ENCODE measurements at places on chromosomes 6 and 20.

DNA sequence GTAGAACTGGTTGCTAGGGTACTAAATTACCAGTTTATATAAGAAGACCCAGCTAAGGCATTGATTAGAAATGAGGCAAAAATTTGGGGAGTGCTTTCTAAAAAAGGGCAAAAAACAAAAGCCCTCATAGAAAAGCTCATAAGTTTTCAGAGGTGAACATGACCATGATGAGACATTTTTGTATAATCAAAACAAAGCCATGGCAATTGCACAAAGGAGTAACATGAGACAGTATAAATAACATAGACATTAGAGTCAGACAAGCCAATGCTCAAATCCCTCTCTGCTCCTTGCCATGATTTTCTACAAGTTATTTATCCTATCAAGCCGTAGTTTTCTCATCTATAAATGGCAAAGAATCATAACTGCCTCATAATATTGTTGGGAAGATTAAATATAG lies 112.2 kb upstream of the ADTRP start:
- peak; percentile 13 for DNase-seq

- no peak for DNase-seq
Measured at GRCh38 chr6:118042855-118043254, 135.8 kb downstream of the SLC35F1 start.

DNA sequence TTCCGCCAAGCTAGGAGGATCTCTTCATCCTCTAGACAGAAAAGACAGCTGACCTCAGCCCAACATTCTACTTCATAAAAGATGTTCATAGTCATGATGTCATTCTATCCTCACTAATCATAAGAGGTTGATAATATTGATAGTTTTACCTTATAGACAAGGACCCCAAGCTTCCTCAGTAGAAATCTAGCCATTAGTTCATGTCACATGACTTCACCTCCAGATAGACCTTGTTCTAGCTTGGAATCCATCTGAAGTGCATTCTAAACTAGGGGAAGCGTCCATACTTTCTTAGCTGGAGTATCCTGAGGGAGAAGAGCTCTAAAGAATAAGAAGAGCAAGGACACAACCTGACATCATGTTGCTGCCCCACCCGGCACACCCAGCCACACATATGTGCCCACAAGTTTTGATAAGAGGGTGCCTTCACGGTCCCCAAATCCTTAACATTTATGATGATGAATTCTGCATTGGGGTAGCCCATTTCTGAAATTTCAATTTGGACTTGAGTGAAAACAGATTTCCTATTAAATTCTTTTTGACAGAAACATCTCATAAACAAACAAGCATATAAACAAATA lies 292.5 kb upstream of the STXBP5 start:
- no peak for DNase-seq

DNA sequence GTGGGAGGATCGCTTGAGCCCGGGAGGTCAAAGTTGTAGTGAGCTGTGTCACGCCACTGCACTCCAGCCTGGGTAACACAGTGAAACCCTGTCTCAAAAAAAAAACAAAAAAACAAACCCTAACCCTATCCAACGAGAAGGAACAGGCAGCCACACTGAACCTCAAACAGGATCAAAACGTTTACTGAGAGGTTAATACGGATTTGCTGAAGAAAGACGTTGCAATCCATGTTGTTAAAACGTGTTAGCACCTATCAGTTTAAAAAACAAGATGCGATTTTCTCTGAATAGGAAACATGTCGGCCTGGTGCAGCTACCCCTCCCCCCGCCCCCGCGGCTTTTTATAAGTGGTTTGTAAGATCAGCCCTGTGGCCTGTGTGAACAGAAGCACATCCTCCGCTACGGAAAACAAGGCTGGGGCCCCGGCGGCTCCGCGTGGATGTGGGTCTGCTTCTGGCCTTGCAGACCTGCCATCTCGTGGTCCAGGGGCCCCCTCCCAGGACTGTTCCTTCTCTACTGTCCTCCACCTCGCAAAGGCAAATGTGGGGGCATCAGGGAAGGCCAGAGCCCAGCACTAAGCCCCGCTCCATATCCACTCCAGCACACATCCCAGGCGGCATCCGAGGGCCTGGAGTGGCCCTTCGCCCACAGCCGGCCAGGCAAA lies 11.4 kb downstream of the SLC2A4RG start:
- no peak for DNase-seq
